Adipocyte (in vitro differentiated cells): ENCODE measurements at places on chromosomes 1 and 21.

DNA sequence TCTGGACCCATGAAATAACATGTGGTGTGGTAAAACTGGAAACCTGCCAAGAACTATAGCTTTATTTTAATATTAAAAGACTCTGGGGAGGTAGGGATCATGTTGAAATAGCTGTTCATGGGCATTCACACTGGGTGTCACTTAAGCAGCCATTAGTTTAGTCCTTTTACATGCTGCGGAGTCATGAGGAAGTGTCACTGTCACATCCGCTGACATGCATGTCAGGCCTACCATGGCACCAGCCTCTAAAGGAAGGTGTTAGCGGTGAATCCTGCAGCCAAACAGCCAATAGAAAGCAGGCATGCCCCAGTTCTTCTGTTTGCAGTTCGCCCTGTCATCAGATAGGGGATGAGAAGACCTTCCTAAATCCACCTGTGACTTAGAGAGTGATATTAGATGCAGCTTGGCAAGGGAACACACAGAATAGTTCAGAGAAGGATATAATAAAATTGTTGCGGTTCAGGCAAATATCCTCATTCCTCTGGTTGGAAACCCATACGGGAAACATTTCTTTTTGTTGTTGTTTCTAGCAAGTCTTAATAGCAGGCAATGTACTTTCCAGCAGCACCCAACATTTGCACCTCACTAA lies 100.4 kb downstream of the CACHD1 start:
- no peak for DNase-seq

- no peak for DNase-seq
Observed at GRCh38 chr1:208043691-208044181, 132.8 kb upstream of the CD34 start.

DNA sequence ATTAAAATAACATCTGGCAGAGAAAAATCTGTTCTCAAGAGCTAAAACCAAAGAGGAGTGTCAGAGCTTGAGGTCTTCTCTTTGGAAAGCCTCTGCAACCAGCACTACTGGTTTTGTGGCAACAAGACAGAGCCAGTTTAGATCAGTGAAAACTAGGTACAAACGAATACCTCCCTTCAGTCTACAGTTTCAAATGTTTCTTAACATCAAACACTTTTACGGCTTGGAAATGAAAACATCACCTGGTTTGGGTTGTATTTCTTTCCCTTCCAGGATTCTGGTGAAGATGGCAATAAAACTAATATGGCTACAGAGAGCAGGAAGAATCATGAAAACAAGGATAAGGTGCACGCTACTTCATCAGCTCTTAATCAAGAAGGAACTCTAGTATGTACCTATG lies 339.4 kb upstream of the ESRRG start:
- no peak for DNase-seq

- no peak for DNase-seq
Observed at GRCh38 chr21:34330055-34330454, 33.8 kb upstream of the KCNE2 start.

- DNase-seq, result no peak
Observed at GRCh38 chr1:9198538-9199361, 35.8 kb upstream of the H6PD start.

- DNase-seq, result no peak
Observed at GRCh38 chr1:18868801-18869424, 9.5 kb upstream of the TAS1R2 start.

DNA sequence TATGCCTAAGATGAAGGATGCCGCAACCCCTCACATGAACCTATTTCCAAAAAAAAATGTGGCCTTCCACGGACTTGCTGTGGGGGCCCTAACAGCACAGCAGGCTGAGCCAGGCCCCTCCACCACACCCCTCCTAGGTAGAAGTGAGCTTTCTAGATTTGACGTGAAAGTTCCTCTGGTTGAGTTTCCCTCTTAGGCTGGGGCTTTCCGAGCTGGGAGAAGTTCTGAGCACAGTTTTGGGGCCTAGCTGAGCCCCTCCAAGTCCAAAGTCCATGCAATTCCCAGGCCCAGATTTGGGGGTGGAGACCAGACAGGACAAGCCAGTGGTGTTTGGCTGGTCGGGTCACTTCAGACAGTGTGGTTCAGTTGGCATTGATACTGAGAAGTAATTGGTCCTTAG lies 13.8 kb upstream of the PHLDA3 start:
- no peak for DNase-seq

- no peak for DNase-seq
Observed at GRCh38 chr1:202798260-202798659, 10.0 kb downstream of the KDM5B start.

GRCh38 chr21:21715266-21715969 lies 717.2 kb downstream of the NCAM2 start:
- peak; percentile 80 for DNase-seq

DNA sequence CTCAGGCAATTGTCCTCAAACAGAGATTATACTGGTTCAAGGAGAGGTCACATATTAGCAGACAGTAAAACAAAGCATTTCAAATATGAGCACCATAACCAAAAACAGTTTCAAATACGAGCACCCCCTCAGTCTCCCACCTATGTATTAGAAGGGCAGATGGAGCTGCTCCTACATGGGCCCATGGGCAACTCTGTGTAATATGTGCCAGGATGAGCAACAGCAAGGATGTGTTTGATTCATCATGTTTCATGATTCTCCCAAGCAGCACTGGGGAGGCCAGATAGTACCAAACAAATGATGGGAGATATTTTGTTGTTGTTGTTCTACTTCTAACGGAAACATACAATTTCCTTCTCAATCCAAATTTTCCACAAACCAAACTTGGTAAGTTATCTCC lies 8.9 kb downstream of the ADSS2 start:
- no peak for DNase-seq

DNA sequence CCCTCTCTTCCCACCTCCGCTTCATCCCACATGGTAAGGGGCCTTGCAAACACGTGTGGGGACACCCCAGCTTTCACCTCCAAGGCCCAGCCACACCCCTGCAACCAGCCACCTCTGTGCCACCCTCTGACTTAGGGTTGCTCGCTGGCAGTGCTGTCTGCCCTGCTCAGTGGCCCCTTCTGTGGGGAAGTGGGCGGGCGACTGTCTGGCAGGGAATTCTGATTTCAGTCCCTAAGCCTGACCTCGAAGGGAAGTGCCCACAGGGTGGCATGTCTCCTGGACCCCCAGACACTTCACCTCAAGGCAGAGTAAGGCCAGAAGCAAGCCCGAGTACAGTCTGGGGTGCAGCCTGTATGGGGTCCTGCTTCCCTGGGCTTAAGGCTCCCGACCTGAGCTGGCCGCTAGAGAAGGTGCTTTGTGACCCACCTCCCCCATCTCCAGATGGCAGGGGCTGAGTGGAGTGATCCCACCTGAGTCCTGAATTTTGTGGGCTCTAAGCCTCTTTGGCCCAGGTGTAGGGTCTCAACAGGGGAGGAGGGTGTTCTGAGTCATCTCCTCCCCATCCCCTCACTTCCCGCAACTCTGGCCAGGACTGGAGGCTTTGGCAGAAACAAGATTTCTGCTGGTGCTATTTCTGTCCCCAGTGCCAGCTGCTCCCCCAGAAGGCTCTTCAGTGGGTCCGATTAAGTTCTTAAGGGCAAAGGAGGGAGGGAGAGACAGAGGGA lies 7.0 kb downstream of the RD3 start:
- DNase-seq, result no peak

- DNase-seq, result no peak
Observed at GRCh38 chr21:43916691-43917514, 51.9 kb downstream of the AGPAT3 start.

DNA sequence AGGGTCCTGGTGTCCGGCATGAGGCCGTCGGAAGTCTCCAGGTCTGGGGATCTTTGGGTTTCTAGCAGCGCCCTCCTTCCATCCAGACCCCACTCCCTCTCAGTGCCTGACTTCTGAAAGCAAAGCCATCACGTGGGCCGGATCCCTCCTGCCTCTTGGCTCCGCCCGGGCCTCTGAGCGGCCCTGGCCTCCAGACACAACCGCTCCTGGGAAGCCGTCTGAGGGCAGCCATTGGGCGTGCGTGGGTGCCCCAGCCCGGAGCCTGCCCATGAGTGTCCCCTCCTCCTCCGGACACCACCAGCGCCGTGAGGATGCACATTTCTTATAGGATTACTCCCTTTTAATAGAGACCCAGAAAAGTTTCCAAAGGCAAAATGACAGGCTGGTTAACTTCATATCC lies 137.0 kb upstream of the ARHGEF16 start:
- DNase-seq, result no peak

DNA sequence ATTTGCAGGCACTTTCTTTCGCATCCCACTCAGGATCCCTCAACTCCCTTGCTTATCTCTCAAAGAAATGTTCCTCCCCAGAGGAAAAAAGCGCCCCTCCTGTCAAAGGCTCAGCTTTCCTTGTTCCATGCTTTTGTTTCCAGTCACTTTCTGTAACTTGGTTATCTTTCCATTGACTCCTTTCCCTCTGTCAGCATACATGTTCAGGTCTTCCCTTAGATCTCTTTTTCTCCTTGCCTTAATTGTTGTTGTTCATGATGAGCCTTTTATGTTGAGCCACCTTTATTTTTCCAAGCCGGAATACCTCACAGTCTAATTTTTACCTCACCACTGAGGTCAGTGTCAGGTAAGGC lies 46.5 kb upstream of the PODN start:
- DNase-seq, result no peak

GRCh38 chr1:114164840-114165543 lies 11.3 kb upstream of the SYT6 start:
- DNase-seq, result no peak

DNA sequence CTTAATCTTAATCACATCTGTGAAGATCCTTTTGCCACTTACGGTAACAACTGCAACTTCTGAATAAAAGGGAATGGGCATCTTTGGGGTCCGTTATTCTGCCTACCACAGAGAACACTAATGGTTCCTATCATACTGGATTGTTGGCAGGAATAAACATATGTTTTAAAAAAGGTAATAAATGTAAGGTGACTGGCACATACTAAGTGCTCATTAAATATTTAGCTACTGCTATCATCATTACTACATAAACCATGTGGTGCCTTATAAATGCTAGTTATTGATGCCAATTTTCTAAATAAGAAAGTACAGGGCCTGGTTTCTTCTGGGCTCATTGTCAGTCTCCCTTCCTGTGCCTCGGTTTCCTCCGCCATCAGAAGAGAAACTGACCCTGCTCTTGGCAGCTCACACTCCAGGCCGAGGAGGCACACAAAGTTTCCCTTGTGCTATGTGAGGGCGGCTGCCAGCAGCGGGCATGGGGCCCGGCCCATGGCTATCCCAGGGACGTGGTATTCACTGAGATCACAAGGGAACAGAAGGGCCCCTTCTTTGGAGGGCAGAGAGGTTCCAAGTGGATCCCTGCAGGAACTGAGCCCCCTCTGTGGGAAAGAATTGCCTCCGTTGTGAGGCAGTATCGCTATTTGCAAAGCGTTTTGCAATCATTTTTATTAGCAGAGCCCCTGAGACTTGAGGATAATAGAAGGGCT lies 26.2 kb downstream of the NAV1 start:
- no peak for DNase-seq

- peak; percentile 83 for DNase-seq
Observed at GRCh38 chr21:45295576-45296365, 8.1 kb upstream of the POFUT2 start.

DNA sequence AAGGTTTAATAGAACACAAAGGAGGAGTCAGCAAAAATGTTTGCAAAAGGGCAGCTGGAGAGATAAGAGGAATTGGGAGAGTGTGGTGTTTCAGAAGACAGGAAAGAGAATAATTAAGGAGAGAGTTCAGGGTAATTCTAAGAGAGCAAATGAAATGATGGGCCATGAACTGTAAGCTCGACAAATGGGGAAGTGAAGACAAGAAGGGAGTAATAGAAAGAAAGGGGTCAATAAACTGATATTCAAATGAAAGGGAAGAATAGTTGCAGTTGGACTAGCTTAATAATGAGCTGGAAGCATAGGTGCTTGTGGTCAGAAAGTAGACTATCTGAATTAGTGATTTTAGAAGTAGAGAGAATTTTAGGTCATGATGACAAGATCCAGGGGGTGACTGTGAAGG lies 15.6 kb upstream of the RNF220 start:
- DNase-seq, result no peak

DNA sequence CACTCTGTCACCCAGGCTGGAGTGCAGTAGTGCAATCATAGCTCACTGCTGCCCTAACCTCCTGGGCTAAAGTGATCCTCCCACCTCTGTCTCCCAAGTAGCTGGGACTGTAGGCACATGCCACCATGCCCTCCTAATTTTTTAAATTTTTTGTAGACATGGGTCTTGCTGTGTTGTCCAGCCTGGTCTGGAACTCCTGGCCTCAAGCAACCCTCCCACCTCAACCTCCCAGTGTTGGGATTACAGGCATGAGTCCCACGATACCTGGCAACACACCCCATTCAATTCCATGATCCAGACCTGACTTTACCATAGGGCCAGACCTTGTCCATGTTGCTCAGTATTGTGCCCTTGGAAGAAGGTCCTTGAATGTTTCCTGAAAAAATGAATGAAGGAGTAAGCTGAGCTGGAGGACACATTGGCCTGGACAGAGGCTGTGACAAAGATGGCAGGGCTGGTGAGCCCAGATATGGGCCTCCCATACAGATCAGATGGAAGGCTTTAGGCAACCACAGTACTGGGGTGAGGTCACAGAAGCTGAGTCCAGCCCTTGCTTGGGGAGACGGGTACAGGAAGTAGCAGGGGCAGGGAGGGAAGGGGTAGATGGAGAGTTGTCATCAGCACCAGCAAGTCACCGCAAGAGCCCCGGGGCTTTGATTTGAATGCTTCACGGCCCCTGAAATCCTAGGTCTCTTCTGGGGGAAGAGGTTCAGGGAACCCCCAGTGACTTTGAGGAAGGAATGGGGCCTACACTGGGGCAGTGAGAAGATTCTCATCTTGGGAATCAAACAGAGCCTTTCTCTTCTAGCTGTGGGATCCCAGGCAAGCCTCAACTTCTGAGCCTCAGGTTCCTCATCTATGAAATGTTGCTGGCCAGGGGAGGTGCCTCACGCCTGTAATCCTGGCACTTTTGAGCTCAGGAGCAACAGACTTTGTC lies 40.1 kb upstream of the DMBX1 start:
- no peak for DNase-seq

DNA sequence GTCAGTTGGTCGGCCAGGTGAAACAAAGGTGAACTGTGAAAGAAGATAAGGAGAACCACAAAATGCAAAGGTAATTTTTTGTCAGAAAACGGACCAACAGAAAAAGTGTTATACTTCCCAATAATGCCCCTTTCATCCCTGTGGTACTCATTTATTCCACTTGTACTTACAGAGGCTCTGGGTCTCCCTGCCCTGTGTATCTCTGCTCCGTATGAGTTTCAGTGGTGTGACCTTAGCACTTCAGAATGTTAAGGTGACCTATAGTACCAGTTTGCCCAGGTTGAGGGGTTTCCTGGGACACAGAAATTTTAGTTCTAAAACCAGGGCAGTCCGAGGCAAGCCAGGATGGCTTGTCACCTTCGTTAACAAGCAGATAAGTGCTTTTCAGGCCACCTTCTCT lies 254.8 kb downstream of the OLFM3 start:
- no peak for DNase-seq

DNA sequence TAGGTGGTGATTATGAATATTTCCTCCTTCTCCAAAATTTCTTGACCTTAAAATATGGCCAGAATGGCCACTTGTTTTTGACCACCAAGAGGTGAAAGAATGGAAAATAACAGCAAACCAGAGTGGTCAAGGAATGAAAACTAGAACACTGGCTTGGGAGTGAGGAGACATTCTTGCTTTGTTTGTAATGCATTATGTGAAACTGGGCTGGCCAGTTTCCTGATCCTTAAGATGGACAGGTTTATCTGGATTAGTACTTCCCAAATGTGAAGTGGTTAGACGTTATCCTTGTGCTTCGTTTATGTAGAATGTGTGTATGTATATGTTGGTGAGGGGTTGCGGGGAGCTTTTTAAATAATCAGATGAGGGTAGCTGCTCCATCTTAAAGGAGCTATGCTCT lies 12.8 kb downstream of the PLA2G4A start:
- peak; percentile 23 for DNase-seq
